ENCODE measurements at places on chromosomes 2 and 18.
A peak's percentile ranks its signal among the peaks of the same experiment; 100 is the strongest.

DNA sequence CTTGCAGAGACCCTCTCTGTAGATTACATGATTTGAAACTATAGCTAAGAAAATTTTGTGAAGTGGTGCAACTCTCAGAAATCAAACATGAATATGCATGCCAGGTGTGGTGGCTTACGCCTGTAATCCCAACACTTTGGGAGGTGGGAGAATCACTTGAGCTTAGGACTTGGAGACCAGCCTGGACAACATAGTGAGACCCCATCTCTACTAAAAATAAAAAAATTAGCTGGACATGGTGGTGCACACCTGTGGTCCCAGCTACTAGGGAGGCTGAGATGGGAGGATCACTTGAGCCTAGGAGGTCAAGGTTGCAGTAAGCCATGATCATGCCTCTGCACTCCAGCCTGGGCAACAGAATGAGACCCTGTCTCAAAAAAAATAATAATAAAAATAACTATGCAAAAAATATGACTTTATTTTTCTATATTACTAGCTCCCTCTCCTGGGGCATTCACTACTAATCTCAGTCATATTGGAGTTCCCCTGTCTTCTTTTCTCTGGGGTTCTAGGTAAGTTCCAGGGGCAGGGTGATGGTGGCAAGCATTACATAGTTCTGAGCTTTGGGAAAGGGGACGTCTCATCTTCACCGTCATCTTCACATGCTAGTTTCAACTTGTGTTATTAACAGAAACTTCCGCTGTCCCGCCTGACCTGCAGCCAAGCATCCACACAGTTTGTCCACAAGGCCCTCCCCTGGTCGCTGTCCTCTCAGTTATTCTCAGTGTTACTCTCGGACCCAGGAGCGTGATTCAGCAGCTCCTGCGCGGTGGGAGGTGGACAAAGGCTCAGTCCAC is 96.8 kb upstream of the MBOAT2 start:
- no peak for DNase-seq

- no peak for DNase-seq
Measured at GRCh38 chr2:64111426-64111825, 32.8 kb downstream of the PELI1 start.

DNA sequence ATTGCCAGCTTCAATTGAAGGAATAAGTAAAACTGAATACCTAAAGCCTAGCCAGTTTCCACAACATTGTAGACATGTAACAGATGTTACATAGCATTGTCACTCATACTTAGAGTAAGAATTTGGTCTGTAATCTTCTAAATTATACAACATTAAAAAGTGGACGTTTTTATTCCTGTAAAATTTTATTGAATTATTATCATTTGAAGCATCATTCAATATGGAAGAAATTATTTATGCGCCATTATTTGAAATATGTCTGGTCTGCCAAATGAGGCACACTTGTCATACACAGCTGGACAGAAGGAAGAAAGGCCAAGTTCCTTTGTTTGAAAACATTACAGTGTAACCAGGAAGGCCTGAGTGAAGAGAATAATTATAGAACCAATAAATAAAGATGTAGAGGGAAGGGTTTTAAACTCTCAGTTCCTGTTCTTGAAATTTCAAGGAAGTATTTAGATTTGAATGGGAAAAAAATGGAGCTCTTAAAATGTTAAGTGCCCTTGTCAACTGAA is 575.5 kb downstream of the LRRTM4 start:
- no peak for DNase-seq

GRCh38 chr18:56825878-56826277 is 174.7 kb downstream of the WDR7 start:
- DNase-seq: no peak

DNA sequence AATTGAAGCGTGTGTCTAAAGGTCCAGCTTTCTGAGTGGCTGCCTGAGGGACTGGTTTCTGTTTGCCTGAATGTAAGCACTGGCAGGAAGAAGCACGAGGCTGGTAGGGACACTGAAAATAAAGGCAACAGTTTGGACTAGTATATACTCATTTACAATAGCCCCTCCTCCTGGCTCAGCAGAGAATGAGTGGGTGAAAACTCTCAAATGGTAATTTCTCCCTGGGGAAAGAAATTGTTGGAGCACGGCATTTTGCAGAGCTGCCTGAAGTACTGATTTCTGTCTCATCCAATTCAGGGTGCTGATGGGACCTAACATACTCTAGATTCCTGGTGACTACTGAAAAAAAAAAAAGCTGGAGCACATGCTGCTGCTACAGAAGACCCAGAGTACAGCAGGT is 17.3 kb upstream of the SPP2 start:
- DNase-seq: no peak

DNA sequence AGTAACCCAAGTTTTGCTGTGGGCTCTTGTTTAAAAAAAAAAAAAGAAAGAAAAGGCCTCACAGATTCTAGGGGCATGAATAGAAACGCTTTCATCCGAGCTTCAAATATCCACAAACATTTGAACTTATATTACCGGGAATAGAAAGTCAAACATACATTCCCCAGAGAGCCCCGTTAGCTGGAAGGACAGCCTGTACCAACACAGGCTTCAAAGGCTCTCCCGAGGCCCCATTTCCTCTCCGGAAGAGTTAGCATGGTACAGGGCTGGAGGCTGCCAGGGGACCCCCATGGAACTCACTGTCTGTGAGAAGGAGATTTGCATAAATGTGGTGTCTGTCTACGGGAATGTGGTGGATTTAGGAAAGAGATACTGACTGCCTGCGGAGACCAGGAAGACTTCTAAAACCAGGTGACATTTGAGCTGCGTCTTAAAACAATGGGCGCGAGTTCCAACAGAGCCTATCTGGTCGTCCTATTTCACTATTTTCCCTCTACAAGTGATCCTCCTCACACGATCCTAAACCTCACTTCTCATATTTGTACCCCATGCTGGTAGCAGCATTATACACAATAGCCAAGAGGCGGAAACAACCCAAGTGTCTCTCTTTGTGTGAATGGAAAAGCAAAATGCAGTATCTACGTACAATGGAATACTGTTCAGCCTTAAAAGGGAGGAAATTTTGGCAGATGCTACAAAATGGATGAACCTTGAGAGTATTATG is 820 bp upstream of the MATN3 start:
- DNase-seq: no peak

GRCh38 chr2:135797497-135798274 is 39.3 kb downstream of the LCT start:
- peak; percentile 76 for DNase-seq

- DNase-seq: no peak
Measured at GRCh38 chr2:138763971-138764370, 16.2 kb downstream of the NXPH2 start.

- DNase-seq: peak; percentile 30
Measured at GRCh38 chr2:117771969-117772630, 42.4 kb upstream of the DDX18 start.

GRCh38 chr2:61900281-61900680 is 5.2 kb upstream of the COMMD1 start:
- no peak for DNase-seq

DNA sequence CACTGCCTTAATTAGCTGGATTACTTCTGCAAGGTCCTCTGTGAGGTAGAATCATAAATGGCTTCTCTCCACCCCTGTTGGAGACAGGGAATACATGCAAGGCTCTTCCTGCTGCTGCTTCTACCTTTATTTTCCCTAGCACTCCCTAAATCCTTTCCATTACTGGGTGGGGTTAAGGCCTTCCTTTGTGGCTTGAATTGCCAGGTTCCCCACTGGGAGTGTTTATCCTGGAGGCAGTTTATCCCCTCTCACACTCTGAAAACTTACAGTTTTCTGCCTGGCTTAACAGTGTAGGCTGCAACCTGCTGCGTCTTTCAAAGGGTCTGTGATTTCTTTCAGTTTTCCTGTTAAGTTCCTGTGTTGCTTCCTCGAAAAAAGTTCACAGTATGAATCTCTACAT is 1062.3 kb upstream of the CRIM1 start:
- no peak for DNase-seq

- DNase-seq: peak; percentile 61
Measured at GRCh38 chr2:67169417-67170140, 227.6 kb upstream of the ETAA1 start.

DNA sequence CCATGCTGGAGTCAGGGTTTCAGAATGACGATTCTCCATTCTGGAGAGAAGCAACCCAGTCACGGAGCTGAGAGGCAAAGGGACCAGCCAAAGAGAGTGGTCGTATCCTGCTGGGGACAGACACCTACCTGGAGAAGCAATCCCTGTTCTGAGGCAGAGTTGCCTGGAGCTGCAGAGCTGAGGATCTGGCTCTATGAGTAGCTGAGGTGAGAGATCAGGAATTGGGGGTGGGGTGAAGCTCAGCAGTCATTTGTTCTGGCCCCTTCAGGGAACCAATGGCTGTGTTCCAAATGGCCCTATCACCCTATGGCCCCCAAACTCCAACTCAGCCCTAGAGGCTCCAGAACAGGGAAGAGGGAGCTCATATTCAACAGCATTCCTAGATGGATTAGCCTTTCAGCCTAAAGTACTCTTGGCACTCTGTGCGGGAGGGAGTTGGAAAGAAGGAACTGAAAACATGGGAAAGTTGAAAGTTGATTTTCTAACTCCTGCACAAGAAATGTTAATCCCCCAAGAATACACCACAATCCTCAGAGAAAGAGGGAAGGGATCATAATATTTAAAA is 3.3 kb upstream of the ATRAID start:
- DNase-seq: no peak

All from fibroblast of skin of right biceps (primary cell).